ENCODE measurements at places on chromosomes 4 and X.

DNA sequence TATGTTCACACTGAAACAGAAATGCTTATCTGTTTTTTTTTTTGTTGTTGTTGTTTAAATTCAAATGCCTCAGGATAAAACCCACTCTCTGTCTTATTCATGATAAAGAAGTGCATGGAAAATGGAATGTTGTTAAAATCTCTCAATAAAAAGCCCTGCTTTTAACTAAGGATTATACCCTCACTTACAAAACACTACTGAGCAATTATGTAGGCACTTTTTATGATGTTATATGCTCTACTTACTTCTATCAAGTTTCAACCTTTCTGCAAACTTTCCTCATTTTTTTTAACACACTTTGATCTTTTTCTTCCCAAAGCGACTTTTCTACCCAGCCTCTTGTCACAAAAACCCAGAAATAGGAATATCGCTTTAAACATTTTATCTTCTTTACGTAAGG, 26.5 kb downstream of the SLIT2 start:
- DNase-seq = no peak

DNA sequence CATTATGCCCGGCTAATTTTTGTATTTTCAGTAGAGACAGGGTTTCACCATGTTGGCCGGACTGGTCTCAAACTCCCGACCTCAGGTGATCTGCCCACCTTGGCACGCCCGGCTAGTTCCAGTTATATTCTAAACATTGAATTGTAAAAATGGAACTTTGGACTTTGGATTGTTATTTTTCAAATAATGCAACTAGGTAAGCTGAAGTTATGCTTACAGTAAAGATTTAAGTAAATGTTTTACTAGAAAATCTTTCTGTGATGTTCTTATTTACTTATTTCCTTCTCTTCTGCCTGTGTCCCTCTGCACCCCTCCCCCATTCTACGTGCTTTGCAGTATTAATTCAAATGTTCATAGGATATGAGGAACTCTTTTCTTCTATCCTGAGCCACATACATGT, 26.1 kb downstream of the GK start:
- DNase-seq = no peak

DNA sequence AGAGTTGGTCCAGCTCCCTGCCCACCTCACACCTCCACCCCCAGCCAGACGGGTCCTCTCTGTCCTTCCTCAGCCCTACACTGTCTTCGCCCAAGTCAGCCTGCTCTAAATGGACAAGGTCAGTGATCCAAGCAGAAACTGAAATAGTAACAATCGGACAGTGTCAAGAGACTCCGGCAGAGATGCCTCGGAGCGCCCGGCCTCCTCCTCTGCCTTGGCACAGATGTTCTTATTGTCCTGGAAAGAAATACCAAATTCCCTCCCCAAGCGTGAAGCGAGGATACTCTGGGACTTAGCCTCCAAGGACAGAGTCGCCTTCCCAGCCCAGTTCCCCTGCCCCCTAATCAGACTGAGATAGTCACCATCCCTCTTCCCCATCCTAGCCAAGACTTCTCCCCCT, 28.5 kb downstream of the UTP14A start:
- DNase-seq = no peak

GRCh38 chrX:100850317-100850716, 23.8 kb downstream of the NOX1 start:
- no peak for DNase-seq

DNA sequence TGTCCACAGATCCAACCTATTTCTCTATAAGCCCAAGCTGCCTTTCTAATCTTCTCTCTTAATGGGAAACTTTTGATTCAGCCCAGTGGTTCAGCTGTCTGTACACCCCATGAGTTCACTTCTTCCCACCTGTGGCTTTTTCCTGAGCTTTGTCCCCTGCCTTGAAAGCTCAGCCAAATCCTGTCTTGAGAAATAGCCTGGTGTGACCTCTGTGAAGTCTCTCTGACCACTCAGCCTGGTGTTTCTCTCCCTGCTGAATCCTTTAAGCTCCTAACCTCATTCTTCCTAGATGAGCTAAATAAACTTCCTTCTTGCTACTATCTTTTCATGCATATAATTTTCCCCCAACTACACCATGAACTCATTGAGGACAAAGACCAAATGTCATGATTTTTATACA, 15.2 kb upstream of the HERC5 start:
- DNase-seq = no peak

DNA sequence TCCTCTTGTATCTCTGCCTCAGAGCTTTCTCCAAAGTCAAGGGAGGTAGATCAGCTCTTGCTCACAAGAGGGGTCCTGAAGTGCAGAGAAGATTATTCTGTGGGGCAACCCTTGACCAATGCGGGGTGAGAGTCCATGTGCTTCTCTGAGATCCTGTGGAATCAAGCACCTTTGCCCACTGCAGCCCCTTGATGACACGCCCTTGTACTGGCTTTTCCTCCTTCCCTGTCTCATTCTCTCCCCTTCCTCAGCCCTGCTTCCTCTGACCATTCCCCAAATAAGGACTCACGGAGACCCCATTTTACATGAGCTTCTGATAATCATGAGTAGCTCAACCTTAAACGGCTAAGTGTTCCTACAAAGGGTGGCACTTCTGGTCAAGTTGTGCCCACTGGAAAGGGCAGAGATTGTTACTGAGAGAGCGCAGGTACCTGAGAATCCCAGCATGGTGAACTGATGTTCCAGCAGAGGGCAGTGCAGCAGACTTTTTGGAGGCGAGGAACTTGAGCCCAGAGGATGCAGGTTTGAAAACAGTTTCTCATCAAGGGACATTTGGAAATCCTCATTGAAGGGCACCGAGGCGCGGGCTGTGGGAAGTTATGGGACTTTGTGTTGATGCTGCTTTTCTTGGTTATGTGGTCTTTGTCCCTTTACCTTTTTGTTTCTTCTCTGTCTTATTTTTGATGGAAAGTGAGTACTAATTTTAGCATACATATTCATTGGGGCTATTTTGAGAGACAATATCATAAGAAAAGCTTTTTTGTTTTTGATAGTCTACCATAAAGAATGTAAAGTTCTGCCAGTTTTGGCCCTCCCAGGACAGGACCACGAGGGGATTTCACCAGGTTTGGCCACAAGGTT, 201.3 kb downstream of the RBM46 start:
- DNase-seq = peak; percentile 38

DNA sequence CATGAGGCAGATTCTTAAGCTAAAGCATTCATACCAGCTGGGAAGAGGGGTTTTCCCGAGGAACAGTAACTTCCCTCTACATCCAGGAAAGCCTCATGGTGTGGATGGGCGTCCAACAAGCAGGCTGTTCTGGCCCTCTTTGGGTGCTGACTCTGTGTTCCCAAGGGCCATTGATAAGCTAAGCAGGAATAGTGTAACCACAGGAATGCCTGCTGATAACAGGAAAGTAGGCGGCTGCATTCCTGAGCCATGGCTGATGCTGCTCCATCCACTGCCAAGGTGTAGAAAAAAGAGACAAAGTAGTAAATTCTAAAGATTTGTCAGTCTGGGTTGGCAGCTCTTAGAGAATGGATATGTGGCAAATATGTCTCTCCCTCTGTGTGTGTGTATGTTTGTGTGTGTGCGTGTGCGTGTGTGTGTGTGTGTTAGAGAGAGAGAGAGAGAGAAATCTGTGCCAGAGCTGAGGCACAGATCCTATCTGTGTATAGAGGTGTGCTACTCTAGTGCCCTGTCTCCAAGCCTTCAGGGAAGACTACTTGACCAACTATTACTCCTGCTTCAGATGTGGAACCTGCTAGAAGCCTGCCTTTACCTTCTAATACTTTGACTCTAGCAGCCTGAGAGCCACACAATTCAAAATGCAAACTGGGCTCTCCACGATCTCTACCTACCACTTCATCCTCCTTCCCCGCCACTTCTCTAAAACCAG, 353.1 kb upstream of the NR3C2 start:
- DNase-seq = no peak

DNA sequence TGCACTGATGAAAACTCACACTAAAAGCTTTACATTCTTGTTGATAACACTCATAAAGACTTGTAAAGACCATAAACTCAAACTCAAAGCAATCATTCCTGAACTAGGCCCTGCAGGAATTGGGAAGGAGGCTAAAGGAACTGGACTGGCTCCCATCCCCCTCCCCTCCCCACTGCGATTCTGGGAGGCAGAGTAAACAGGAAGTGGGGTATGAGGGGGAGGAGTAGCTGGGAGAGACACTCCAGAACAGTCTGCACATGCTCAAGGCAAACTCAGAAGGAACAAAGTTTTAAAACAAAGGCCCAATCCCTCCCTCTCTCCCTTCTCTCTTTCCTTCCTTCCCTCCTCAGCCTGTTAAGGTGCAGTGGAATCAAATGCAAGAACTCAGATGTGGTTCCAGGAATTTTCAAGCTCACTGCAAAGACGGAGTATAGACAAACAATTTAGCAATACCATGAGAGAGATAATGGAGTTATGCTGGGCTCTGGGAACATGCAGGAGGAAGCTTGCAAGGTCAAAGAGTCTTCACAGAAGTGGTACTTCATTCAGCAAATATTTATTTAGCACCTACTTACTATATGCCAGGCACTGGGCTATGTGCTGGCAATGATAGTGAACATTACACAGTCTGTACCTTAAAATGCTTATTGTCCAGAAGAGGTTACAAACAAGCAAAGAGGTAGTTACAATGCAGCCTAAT, 15.9 kb downstream of the MID1IP1 start:
- DNase-seq = no peak

GRCh38 chrX:71650333-71650969, 16.9 kb upstream of the LOC101059915 start:
- no peak for DNase-seq

GRCh38 chr4:11878241-11878640, 449.5 kb upstream of the HS3ST1 start:
- no peak for DNase-seq

DNA sequence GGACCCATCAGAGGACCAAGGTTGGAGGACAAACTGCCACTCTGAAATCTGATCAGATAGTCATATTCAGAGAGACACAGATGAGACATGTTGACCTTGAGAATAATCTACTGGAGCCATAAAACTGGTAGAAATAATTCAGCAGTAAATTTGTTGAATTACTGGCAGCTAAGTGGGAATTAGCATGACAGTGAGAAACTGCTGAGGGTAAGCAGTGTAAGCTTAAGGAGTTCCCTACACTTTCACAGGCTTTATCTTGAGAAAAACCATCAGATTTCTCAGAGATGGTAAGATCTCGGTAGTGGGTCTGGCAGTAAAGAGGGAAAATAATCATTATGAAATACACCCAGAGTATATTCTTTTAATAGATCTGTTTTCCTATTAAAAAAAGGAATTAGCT, 213.7 kb downstream of the TECRL start:
- DNase-seq = no peak

GRCh38 chrX:10549280-10549679, 71.1 kb downstream of the MID1 start:
- no peak for DNase-seq

DNA sequence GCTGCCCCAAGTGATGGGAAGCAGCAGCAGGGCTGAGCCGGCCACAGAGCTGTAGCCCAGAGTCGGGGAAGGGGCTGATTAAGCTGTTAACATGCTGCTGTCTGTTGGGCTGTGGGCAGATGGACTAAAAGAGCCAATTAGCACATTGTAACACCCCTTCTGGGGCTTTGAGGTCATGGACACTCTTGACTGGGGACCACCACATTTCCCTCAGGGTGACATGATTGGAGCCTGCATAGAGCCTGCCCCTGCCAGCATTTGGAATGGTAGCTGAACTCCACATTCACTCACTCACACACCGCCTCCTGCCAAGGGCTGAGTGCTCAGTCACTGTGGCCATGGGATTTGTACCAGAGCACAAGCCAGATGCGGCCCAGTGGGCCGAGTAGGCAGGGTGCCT, 646.9 kb downstream of the FAT4 start:
- no peak for DNase-seq

- no peak for DNase-seq
These were observed 2329.9 kb downstream of the ARAP2 start for GRCh38 chr4:33914386-33914785.

DNA sequence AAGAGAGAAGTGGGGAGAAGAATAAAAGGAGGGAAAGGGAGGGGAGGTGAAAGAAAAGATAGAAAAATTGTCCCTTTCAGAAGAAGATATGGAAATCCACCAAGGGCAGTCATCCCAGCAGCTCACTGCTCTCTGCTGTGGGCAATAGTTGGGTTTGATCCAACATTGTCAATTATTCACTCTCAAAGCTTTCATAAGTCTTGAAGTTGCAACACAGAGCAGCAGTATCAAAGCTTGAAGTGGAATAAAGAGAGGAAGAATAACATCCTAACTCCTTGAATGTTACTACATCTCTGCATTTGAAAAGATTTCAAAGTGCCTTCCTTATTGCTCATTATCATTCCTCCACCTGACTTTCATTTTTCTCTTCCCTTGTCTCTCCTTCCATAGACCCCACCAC, 62.3 kb upstream of the HHIP start:
- no peak for DNase-seq

- DNase-seq = no peak
These were observed 248.0 kb downstream of the TRIML1 start for GRCh38 chr4:188387179-188387791.

GRCh38 chr4:146500216-146500615, 21.5 kb downstream of the SLC10A7 start:
- no peak for DNase-seq

GRCh38 chr4:99716996-99717395, 59.4 kb upstream of the C4orf54 start:
- no peak for DNase-seq

GRCh38 chr4:123553733-123554637, 157.4 kb downstream of the SPRY1 start:
- no peak for DNase-seq

DNA sequence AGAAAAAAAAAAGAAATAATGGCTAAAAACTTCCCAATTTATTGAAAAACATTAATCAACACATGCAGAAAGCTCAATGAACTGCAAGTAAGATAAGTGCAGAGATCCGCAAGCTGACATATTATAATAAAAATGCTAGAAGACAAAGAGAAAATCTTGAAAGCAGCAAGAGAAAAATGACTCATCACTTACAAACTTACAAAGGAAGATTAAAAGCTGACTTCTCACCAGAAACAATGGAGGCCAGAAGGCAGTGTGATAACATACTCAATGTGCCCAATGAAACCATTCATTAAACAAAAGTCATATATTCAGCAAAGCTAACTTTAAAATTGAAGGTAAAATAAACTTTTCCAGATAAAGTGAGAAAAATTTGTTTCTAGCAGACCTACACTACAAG, 7.3 kb upstream of the BRWD3 start:
- DNase-seq = no peak

DNA sequence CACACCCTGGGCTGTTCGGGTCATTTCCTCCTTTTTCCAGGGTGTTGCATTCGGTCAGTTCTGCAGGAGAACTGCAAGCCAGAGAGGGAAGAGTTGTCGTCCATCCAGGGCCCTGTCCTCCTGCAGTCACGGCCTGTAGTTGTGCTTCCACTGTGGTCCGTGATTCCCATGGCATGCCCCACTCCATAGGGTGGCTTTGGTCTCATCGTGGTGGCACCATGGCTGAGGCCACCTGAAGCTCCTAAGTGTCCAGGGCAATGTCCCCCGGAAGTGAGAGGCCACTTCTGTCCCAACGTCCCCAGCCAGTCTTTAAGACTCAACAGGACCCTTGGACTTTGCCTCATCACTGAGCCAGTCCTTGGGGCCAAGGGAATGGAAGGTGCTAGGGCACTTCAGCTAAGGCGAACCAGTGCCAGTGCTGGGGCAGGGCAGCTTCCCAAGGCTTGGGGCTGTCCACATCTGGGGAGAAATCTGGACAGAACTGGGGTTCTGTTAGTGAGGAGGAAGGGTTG, 83.7 kb downstream of the HTRA3 start:
- DNase-seq = no peak
